ENCODE measurements at places on chromosomes 6 and 20. TPM values are rescaled to one million over a fixed set of nuclear protein-coding genes. Genes with fewer than 3 reads are reported as not detected.

PRKN gene
- 11.6 TPM for total RNA-seq

- no peak for DNase-seq
These were observed 280.6 kb upstream of the PRDM1 start for GRCh38 chr6:105805501-105806023.

GRCh38 chr6:93424303-93425064 lies 5.1 kb upstream of the EPHA7 start:
- no peak for DNase-seq

- DNase-seq = no peak
These were observed 442.3 kb downstream of the HAO1 start for GRCh38 chr20:7497985-7498384.

DNA sequence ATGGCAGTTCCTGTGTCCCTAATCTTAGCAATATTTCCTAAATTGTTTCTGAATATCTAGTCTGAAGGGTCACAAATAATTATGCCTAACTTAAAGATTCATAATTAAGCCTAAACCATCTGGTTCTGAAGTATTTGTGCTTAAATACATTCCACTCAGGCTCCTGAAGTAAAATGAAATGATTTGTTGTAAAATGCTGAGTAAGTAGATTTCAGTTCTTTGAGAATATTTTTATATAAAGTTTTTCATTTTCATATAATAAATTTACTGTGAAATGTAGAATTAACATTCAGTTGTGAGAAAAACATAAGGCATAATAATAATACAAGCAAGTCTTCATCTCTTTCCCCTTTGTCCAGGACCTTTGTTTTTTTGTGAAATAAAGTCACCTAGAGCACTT lies 330.6 kb upstream of the IMPG1 start:
- DNase-seq = no peak

DNA sequence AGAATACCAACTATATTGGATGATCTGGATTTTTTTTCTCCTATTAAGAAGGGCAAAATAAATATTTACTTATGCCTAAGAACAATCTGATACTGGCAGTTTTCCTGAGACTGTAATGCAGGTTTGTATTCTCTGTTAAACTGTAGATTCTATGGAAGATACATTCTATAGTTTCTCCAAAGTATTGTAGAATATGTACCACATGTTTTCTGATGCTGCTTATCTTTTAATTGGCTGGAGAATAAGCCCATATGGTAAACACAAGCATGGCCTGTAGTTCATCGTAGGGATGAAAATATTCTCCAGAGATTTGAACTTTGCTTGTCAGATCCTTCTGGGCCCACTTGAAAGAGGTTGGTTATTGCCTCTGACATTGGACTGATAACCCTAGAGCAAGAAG lies 99.1 kb downstream of the CENPW start:
- no peak for DNase-seq

GRCh38 chr20:9306521-9306920 lies 207.9 kb upstream of the LAMP5 start:
- no peak for DNase-seq

DNA sequence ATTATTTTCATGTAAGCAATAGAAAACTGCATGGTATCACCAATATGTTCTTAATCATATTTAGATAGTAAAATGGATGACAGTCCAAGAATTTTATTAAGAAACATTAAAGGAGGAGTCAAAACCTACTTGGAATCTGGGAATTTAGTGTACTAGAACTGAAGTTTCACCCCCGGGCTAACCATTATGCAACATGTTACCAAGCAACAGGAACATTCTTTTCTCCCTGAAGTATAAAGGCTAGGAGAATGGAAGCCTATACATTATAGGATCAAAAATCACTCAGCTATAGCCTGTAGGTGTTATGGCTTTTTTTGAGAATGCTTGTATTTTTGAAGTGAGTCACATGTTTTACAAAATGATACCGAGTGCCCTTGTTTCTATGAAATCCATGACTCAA lies 538.3 kb downstream of the GRIK2 start:
- DNase-seq = no peak

- no peak for DNase-seq
These were observed 18.0 kb downstream of the SCAF8 start for GRCh38 chr6:154751011-154751800.

All from myocyte (in vitro differentiated cells).